Activated naive CD4-positive, alpha-beta T cell treated with anti-CD3 and anti-CD28 coated beads, Interleukin-2, amount 50 U/mL, for 72 hours (primary cell): ENCODE measurements at places on chromosomes 1 and 21. TPM values are rescaled to one million over a fixed set of nuclear protein-coding genes. Genes with fewer than 3 reads are reported as not detected.

GRCh38 chr1:180540697-180541594 is 17.8 kb upstream of the OVAAL start:
- DNase-seq = no peak

KCNQ4 gene
- total RNA-seq = 0.73 TPM

- no peak for DNase-seq
Observed at GRCh38 chr1:56638248-56638647, 6.9 kb upstream of the PRKAA2 start.

SH2D1B gene
- total RNA-seq = not detected

GRCh38 chr1:16092097-16092922 is 18.9 kb upstream of the FAM131C start:
- peak; percentile 49 for DNase-seq

KLF17 gene
- total RNA-seq = not detected
